ENCODE measurements at places on chromosomes 6 and 20.

DNA sequence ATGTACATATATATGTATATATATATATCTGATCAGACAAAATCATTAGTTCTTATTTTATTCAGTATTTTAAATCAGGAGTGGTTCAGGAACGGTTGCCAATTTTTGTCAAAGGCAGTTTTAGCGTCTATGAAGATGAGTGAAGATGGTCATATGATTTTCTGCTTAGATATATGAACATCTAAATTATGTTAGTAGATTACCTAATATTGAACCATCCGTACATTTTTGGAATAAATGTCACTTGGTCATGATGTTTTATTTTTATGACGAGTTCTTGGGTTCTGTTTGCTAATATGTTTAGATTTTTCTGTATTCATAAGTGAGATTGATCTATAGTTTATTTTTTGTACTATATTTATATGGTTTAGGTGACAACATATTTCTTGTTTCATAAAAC, 3.3 kb downstream of the TMEM244 start:
- DNase-seq: no peak

GRCh38 chr6:101088594-101088993, 207.5 kb upstream of the ASCC3 start:
- DNase-seq: no peak

DNA sequence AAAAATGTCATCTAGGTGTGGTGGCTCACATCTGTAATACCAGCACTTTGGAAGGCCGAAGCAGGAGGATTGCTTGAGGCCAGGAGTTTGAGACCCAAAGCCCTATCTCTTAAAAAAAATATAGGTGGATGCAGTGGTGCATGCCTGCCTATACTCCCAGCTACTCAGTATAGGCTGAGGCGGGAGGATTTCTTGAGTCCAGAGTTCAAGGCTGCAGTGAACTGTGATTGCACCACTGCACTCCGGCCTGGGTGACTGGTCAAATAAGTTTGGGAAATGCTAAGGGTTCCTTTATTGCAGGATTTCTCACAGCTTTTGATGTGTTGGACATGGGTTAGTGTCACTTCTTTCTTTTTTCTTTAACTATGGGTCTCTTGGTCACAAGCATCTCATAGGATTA, 261.3 kb downstream of the PLCB1 start:
- DNase-seq: no peak

- no peak for DNase-seq
These were observed 144.0 kb downstream of the PDE7B start for GRCh38 chr6:135995545-135995898.

DNA sequence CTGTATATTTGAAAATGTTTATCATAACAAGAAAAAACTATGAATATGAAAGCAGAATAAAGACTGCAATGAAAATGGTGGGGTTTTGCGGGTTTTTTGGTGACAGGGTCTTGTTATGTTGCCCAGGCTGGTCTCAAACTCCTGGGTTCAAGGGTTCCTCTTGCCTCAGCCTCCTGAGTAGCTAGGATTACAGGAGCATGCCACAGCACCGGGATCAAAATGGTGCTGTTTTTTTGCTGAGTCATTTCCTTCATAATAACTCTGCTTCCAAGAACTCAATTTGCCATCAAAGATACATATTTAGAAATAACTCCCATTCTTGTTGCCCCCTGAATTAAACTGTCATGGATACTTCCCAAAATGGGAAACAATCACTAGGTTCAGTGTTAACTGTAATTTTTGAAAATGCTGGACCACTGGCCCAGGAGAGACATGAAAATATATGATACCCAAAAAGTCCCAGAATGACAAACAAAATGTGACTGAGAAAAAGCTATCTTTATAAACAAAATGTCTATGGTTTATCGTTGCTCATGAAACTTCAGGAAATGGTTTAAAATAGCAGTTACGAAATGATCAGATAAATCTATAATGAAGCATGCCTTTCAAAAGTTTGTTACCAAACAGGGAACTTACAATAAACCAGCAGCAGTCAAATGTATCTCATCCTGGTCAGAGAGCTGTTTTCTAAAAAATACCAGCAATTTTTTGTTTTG, 32.2 kb downstream of the ILRUN start:
- no peak for DNase-seq

GRCh38 chr20:54572665-54573435, 97.5 kb downstream of the DOK5 start:
- no peak for DNase-seq

DNA sequence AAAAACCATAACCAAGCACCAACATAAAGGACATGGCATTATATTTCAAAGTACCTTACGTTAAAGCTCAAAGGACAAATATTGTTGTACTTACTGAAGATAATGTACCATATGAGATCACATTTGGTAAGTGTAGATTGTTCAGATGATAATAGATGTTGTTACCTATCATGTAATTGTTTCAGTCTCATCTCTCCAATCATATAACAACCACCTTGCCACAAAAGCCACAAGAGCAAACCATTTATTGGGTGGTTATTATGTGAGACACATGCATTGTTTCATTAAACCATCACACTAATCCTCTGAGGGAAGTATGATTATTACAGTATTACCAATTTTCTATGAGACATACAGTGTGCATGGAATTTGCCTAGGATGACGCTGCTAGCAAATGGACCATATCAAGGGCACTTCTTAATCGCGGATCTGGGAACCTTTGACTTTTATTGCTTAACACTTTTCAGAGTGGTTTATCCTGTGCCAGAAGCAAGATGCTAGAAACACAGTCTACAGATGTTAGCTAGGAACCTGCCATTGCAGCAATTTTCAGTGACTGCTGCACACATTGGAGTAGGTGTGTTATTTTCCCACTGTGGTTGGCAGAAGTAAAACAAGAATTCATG, 149.8 kb upstream of the AKIRIN2 start:
- no peak for DNase-seq

DNA sequence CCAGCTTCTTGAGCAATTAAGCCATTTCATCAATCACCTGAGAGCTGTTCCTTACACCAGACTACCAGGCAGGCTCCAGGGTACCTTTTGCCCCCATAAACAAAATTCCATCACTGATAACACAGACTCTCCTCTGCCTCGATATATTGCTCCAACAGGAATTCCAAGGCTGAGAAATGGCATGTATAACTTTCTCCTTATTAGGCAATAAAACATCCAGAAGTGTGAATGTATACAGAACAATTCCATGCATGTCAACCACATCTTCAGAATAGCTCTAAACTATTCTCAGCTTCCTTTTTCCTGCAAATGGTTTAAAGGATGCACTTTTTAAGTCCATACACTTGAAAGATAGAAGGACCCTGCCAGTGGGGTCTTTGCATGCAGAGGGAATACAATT, 73.8 kb downstream of the EDN3 start:
- no peak for DNase-seq

GRCh38 chr6:157405986-157406385, 25.0 kb downstream of the ZDHHC14 start:
- DNase-seq: no peak

GRCh38 chr6:2560140-2560818, 190.4 kb downstream of the MYLK4 start:
- no peak for DNase-seq

- DNase-seq: no peak
These were observed 50.4 kb upstream of the NKX2-2 start for GRCh38 chr20:21564127-21564773.

- DNase-seq: no peak
These were observed 61.3 kb upstream of the ZNFX1 start for GRCh38 chr20:49339123-49339522.

DNA sequence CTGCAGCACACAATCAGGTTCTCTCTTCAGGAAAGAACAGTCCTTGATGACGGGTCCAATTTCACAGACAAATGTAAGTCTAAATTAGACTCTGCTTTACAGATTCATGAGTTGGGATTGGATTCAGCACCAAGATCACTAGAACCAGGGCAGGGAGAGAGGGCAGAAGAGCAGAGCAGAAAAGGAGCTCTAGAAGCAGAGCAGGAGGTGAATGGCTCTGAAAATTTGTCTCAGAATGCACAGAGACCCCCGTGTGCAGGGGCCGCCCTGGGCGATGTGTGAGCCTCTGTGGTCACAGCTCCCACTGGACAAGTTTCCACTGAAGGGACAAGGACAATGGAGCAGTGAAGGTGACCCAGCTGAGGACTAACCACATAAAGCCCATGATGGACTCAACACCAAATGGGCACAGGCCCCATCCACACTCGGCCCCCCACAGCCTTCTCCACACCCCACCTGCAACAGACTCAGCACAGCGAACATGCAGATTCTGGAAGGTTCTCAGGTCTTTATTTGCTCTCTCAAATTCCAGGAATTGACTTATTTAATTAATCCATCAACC, 3.5 kb downstream of the HLA-B start:
- no peak for DNase-seq

DNA sequence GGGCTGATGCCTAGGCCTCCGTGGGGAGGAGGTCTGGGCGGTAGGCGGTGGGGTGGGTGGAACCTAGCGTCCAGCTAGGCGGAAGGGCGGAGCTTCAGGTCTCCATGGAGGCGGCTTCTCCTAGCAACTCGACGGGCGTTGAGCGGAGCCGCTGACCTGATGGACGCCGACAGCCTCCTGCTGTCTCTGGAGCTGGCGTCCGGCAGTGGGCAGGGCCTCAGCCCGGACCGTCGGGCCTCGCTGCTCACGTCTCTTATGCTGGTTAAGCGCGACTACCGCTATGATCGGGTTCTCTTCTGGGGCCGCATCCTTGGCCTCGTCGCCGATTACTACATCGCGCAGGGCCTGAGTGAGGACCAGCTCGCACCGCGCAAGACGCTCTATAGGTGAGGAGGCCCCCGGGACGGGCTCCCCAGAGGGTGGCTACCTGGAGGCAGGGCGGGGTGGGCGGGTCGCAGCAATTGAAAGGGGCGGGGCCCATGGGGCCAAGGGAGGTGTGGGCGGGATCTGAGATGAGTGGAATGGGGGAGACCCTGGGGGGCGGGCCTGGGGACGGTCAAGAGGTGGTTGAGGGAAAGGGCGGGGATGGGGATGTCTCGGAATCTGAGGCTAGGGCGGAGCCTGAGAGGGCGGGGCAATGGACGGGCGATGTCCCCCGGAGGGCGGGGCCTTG, at the start of gene RSPH9:
Gene RSPH9 (plus strand): TSS at position 97 of the 673 bp plus-strand sequence. CDS start 63 bp downstream, at position 160.
- DNase-seq: peak; percentile 85

- DNase-seq: no peak
These were observed 29.2 kb upstream of the MMS22L start for GRCh38 chr6:97312241-97312640.

- no peak for DNase-seq
These were observed 486.5 kb downstream of the RFPL4B start for GRCh38 chr6:112833581-112834131.

- peak; percentile 83 for DNase-seq
These were observed 1.6 kb upstream of the NPBWR2 start for GRCh38 chr20:64108731-64109681.

- DNase-seq: no peak
These were observed 31.9 kb downstream of the HIVEP2 start for GRCh38 chr6:142913036-142913510.

DNA sequence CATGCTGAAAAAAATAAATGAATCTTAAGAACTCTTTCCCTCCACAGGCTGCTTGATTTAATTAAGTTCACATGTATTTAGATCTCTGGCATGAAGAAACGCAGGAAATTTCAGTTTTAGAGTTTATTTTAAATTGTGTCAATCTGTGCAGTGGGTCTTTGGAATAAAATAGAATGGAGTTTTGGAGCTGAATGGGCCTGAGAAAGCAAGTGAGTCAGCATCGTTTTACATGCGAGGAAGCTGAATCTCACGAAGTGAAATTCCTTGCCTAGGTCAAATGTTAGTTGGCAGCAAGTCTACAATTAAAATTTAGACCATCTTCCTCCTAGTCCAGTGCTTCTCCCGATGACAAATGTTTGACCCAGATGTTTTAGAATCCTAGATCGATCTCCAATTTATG, 22.4 kb downstream of the MAP7 start:
- DNase-seq: no peak

- DNase-seq: no peak
These were observed 544 bp upstream of the STK38 start for GRCh38 chr6:36547646-36548400.

DNA sequence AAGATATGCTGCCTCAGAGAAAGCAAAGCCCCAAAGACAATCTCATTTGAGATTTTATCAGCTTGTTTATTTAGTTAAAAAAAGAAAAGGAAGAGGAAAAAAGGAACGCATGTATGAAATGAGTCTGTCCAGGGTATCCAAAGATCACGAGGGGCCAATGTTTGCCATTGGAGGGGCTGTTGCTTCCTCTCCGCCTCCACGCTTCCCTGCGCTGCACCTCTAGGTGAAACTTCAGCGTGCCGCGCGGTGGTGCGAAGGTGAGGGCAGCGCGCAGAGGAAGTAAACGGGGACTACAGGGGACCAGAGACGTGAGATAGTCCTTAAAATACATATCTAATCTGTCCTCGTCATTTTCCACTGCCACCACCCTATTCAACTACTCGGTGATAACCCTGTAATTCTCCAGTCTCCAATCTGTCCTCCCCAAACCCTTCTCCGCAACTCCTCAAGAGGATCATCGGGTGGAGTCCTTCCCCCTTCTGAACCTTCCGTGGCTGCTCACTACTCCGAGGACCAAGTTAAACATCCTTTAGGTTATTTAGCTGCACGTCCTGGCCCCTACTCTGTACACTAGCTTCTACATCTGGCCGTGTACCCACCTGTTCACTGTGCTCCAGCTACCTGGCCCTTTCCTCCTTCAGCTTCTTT, 1.1 kb upstream of the DCBLD1 start:
- no peak for DNase-seq

- DNase-seq: no peak
These were observed 90.4 kb upstream of the HIVEP1 start for GRCh38 chr6:11921751-11922150.

DNA sequence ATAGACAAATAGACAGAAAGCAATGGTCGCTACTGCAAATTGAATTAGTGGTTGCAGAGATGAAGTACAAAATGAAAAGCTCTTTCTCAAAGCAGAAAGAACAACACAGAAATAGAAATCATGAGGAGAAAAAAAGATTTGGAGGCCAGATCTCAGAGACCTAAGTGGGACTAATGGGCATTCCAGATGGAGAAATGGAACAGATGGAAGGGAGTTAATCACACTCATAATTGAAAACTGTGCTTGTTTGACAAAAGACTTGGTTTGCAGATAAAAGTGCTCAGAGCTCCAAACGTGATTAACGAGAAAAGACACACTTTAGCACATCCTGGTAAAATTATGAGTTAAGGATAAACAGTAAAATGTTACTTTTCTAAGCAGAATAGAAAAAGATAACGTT, 58.1 kb upstream of the SNRPB2 start:
- DNase-seq: no peak

- no peak for DNase-seq
These were observed 11.4 kb downstream of the GPX5 start for GRCh38 chr6:28537065-28537464.

GRCh38 chr6:137866200-137866913, 702 bp upstream of the TNFAIP3 start:
- DNase-seq: no peak

DNA sequence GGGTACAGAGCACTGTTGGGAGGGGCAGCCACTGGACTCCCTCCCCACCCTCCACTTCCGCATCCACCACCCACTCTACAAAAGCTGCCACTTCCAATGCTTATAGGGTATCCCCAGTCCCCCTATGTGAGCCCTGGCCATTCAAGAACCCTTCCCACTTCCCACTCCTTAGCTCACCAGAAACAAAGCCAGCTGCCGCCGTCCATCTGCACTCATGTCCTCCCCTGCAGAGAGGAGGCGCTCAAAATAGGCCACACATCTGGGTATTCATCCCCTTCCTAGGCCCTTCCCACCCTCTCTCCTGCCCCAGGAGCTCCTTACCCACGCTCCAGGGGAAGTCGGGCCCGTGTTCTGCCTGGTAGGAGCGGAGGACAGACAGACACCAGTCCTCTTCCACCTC, 6.5 kb upstream of the LY6G5C start:
- no peak for DNase-seq

GRCh38 chr20:40954521-40955165, 74.0 kb upstream of the TOP1 start:
- DNase-seq: peak; percentile 66

GRCh38 chr6:33672808-33673207, 38.7 kb downstream of the UQCC2 start:
- DNase-seq: no peak
